ENCODE measurements at places on chromosomes 3 and 15.

- no peaks in the 10 kb centered on the region for H3K36me3 ChIP-seq
- no peak overlapping the region for H3K27ac ChIP-seq
- DNase-seq, result no peak
- no peaks in the 10 kb centered on the region for H3K27me3 ChIP-seq
Measured at GRCh38 chr3:177221744-177222143, 24.5 kb upstream of the TBL1XR1 start.

- no peak for DNase-seq
- no peak overlapping the region for H3K4me3 ChIP-seq
- H3K27ac ChIP-seq, result no peak overlapping the region
Measured at GRCh38 chr15:93801206-93801605, 430.2 kb upstream of the MCTP2 start.

DNA sequence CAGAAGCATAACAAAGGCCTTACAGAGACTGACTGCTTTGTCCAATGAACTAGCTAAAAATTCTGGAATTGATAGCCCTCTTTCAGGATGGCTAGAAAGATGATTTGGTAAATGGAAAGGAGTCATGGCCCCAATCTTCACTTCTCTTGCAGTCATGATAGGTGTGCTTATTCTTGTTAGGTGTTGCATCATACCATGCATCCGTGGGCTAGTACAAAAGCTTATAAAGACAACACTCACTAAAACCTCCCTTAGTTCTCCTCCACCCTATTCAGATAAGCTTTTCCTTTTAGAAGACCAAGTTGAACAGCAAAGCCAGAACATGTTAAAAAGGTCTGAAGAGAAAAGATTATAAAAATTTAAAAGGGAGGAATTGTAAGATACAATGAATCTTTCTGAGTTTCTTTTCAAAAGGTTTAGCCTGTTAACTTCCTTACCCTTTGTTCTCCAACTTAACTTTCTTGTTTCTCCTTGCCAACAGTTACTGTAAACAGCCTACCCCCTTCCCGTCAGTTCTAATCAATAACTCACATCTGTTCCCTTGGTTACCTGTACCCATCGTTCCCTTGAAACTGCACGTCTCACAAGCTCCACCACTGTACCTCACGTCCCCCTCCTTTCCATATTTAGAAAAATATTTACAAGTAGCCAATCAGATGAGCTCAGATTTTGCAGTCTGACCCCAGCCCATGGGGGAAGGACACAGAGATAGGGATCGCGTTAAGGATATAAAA is 105.8 kb downstream of the ZBBX start:
- no peak overlapping the region for H3K27ac ChIP-seq
- H3K36me3 ChIP-seq, result no peaks in the 10 kb centered on the region
- DNase-seq, result no peak
- no peaks in the 10 kb centered on the region for H3K4me1 ChIP-seq

- H3K36me3 ChIP-seq, result no peaks in the 10 kb centered on the region
- no peak overlapping the region for H3K4me3 ChIP-seq
- peak; percentile 80 for DNase-seq
- H3K27me3 ChIP-seq, result no peaks in the 10 kb centered on the region
- peak overlapping the region; percentile 59 for H3K27ac ChIP-seq
Measured at GRCh38 chr15:74156678-74157411, 16.7 kb upstream of the ISLR start.

GRCh38 chr3:184658223-184658928 is 53.5 kb downstream of the MAGEF1 start:
- no peak overlapping the region for H3K4me3 ChIP-seq
- no peak for DNase-seq
- no peak overlapping the region for H3K27ac ChIP-seq
- H3K4me1 ChIP-seq, result no peaks in the 10 kb centered on the region

DNA sequence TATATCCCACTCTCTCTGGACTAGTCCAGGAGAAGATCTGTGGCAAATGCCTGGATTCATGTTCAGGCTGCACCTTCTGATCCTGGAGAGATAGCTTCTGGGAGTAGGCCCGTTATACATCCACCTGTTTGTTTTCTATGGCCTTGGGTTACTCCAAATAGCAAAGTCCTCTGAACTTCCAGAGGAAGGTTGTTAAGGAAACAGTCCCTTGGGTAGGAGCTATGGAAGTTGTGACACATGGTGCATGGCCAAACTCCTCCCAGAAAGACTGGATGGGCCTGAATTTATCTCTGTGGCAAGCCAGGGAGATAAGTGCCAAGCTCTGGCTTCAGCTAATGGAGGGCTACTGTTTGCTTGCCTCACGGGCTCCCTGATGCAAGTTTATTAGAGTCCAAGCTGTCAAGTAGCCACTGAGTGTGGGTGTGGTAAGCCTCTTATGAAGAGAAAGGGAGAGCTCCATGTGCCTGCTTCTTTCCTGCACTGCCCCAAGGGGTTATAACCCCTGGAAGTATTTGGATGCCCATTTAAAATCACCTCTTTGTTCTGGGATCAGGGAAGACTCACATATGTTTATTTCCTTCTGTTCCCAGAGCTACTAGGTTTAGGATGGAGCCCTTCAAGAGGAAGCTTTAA is 328.7 kb upstream of the ATP11B start:
- no peak overlapping the region for H3K27ac ChIP-seq
- DNase-seq, result no peak
- H3K4me1 ChIP-seq, result no peaks in the 10 kb centered on the region
- H3K4me3 ChIP-seq, result no peak overlapping the region

DNA sequence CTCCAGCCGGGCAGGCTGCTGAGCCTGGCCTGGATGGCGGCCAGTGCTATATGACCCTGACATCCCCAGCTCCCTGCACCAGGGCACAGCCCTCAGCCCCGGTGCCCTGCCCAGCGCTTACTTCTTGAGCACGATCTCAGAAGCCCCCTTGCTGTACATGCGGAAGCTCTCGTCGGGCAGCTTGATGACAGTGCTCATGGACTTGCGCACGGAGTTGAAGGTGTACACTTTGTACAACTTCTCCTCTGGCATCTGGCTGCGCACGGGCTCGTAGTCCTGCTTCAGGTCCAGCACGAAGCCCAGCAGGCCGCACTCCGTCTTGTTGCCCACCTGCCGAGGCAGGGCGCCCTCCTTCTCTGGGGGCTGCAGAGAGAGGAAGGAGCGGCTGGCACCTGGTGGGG is 38.8 kb upstream of the SEC13 start:
- H3K36me3 ChIP-seq, result no peaks in the 10 kb centered on the region
- H3K4me3 ChIP-seq, result no peak overlapping the region
- H3K4me1 ChIP-seq, result no peaks in the 10 kb centered on the region

DNA sequence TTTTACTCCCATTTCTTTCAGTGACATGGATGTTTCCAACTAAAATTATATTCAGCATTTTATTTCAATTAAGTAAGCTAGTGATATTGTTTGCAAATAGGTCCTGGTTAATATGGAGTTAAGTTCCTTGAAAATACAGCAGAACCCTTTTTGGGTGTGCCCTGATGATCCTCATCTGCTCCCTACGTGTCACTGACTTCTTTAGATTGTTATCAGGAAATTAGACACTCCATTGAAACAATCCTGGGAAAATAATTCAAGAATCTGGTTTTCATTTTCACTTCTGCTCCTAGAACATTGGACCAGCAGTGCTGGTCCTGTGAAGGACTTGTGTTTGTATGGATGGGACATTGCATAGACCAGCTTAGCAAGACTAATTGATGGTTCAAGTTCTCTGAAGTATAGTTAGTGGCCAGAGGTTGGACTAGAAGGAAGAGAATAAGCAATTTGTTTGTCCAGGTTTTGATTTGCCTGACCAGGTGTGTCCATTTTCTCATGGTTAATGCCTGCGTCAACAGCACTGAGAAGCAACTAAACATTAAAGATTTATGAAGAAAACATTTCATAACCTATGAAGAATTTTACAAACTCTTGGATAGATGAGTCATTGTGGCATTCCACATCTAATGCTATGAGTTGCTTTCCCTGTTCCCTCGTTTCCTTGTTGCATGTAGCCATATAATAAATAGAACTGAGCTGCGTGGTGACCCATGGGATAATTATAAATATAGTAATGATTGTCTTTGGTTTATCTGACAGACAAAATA is 95.8 kb downstream of the ZPLD1 start:
- no peak overlapping the region for H3K27ac ChIP-seq
- H3K27me3 ChIP-seq, result no peaks in the 10 kb centered on the region
- no peak overlapping the region for H3K4me3 ChIP-seq
- no peak for DNase-seq
- H3K36me3 ChIP-seq, result no peaks in the 10 kb centered on the region
